ENCODE measurements at places on chromosomes 3 and 15. TPM values are rescaled to one million over a fixed set of nuclear protein-coding genes. Genes with fewer than 3 reads are reported as not detected.
A peak's percentile ranks its signal among the peaks of the same experiment; 100 is the strongest.

Gene ZNF592
- total RNA-seq: 36.1 TPM

Gene GREM1
- not detected for total RNA-seq

Gene ZNF662
- total RNA-seq: 7.7 TPM

DNA sequence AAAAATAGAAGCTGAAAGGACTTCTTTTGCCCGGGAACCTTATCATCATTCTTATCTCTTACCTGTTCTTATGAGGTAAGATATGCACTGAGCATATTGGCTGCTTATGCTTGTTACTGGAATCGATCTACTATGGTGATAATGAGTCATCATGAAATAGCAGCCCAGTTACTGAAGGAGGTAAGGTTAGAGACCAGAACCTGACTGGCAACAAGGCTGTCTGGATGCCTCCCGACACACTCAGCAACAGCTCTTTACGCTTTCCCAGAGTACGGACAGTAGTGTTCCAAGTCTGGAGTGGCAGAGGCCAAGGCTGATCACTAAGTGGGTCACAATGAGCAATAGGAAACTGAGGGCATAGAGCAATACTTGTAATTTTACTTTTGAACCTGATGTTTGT is 314.1 kb downstream of the NLGN1 start:
- no peak for DNase-seq

Gene COL8A1
- total RNA-seq: 459 TPM

DNA sequence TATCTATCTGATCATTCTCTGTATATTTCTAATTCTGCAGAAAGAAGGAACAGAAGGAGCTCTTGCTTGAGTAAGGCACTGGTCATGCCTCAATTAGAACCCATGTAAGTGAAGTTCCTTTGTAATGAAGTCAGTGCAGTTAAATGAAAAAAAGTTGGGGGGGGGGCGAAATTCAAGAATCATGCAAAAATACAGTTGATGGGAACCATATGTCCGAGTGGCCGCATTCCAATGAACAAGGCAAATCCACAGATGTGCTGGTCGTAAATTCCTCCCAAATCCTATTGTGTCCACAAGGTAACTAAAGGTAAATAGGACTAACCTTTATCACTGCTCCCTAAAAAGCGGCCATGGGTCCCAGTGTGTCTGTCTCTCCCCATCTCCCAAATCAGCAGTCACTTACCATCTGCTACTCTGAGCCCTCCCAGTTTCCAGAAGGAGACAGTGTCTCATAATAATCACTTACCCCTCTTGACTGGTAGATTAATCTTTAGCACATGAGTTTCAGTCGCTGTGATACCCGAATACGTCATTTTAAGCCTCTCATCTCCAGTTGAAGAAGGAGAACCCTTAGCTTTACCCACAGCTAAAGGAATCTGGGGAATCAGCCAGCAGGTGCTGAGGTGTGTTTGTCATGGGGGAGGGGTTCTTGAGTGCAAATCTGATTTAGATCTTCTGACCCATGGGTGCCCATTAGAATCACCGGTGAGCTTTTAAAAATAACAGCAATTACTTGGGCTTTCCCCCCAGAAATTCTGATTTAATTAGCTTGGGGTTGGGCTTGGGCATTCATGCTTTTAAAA is 56.3 kb upstream of the EPHB3 start:
- DNase-seq: no peak

- DNase-seq: no peak
These were observed 27.7 kb upstream of the IL20RB start for GRCh38 chr3:136929977-136930670.

Gene NAALADL2
- total RNA-seq: 5.9 TPM

GRCh38 chr15:83476708-83477107 is 29.6 kb downstream of the SH3GL3 start:
- DNase-seq: no peak

DNA sequence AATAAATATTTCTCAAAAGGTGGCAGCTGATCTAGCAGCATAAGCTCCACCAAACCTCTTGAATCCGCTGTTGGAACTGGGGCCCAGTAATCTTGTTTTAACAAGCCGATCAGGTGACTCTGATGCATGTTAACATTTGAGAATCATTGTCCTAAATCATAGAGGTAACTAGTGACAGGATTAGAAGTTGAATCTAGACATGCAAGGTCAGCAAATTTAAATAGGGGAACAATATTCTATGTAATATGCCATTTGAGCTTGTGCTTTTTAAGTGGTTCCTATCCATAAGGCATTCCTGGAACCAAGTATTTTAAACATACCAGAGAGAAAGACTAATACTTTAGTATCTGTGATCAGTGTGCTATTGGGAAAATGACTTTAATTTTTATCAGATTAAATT is 412.8 kb downstream of the PYDC2 start:
- DNase-seq: no peak

GRCh38 chr3:56754741-56755417 is 46.9 kb downstream of the ARHGEF3 start:
- no peak for DNase-seq

Gene C3orf85
- total RNA-seq: not detected

DNA sequence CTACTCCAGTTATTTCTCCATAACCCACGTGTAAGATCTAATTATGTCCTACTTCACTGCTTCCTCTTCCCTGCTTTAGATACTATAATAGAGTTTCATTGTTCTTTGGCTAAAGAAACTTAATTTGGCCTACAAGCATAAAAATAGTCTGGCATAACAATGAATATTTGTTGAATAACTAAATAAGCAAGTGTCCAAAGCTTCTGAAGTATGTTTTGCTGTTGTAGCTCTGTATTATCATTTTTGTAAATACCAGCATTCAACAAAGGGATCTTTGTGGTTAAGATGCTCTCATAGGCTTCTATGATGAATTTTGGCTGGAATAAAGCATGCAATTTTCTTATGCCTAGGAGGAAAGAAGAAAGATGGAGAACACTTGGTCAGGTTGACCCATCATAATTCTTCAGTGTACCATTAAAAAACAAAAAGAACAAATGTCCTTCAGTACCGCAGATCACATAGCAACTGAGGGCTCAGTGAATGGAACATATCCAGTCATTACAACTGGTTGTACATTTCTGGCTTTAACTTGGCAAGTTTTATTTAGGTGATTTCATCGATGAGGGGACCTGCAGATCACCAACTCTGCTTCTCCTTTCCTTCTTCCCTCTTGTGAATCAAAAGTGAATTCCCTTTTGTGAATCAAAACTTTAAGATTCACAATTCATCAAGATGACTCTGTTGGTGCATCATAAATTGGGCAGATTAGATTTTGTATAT is 465.9 kb upstream of the TGFBR2 start:
- no peak for DNase-seq

DNA sequence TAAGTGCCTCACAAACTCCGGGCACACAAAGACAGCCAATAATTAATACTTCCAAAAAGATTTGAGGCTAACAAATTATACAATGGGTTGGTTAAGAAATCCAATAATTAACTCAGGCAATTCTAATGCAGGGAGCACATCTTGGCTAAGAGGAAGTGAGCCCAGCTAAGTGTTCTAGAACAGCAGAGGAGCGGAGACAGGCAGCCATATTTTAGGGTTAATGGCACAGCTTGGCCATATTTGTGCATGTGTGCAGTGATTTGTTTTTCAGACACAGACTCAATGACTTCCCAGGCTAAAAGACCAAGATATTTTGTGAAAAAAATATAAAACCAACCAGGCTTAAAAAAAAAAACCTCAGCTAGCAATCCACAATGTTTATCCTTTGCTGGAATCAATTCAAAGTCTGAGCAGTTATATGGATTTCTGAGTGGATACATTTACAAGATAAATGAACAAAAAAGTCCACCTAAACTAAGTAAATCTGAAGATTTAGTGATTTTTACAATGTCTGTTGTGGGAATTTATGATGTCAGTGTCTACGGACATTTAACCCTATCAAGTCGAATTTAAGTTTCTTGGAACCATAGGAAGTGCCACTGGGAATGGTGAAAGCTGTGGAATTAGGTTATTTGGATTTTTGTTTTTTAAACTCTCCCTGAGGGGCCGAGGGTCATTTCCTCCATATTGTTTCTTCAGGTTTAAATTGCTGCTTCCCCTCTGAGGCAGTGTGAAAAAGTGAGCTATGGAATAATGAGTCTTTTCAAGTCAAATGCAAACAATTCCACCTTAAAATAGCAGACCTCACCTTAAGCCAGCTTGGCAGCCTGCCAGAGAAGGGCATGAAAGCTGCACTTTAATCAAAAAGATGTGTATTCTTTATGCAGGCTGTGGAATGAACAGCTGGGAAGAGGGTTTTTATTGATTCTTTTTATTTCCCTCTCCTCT is 413.7 kb upstream of the TBL1XR1 start:
- DNase-seq: no peak

DNA sequence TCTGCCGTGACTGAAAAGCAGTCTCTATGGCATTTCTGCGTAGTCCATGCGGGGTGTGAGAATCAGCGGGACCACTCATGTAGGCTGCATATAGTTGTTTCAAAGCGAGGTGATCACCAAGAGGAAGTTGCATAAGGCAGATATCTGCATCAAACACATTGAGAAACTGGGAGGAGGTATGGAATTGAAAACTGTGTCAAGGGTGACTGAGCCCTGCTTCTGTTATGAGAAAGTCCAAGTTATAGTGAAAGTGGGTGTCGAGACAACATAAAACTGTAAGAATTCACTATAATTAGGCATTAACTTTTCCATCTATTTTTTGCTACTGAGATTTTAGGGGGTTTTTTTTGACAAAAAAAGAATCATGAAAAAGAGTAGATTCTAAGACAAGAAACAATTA is 109.3 kb downstream of the ZIC1 start:
- no peak for DNase-seq

DNA sequence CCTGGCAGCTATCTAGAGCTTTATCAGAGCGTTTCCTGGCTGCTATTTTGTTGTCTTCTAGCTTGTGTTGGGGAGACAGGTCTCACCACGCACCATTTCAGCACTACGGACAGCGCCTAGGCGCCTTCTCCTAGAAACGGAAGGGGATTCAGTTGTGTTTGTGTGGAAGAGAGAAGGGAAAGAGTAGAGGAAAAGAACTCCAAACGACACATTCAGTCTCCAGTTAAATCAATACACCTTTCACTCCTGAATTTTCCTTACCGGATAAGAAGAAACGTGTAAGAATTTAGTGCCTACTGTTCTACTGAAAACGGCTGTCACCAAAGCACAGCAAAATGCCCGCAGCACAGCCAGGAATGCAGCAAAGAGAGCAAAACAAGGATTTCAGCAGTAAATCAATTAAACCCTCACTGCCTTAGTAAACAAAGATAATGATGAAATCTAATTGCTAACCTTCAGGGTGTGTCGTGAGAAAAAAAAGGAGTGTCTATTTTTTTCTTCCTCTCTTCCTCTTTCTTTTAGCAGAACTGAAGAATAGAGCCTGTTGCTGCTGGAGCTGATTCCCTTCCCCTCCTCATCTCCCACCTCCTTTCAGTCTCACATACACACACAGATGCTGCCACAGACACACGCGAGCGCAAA is 412 bp upstream of the CTXN2 start:
- peak; percentile 75 for DNase-seq

GRCh38 chr15:69592954-69593353 is 140.3 kb downstream of the RPLP1 start:
- DNase-seq: no peak

DNA sequence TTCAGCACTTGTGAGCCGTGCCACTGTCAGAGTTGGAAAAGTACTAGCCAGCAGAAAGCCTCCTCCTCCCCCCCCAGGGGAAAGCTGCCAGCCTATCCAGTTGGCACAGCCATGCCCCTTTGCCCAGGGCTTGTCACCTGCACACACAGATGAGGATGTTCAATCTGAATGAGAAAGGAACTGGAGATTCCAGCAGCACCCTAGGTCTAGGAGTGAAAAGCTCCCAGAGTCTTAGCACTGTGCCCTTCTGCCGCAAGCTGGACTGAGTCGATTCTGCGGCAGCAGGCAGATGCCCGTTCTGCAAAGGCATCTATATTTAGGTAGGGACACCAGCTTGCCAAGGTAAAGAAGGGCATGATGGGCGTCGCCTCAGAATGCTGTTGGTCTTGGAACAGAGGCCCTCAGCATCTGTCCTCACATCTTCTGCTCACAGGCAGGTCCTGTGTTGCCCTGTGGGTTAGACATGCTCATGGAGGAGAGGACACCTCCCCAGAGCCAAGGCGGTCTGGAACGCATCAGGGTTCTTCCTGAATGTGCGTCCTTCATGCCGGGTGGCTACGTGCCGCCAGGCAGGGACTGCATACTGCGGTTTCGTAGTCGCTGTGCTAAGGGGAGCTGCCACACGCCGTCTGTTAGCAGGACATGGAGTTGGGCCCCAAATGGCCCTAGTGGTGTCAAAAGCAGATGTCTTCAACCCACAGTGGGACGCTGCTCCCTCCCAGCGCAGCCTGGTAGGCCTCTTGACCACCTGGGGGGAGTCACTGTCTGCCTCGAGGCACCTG is 109.5 kb downstream of the VGLL4 start:
- DNase-seq: no peak

- DNase-seq: no peak
These were observed 74.6 kb downstream of the ZBTB20 start for GRCh38 chr3:115072265-115073021.

DNA sequence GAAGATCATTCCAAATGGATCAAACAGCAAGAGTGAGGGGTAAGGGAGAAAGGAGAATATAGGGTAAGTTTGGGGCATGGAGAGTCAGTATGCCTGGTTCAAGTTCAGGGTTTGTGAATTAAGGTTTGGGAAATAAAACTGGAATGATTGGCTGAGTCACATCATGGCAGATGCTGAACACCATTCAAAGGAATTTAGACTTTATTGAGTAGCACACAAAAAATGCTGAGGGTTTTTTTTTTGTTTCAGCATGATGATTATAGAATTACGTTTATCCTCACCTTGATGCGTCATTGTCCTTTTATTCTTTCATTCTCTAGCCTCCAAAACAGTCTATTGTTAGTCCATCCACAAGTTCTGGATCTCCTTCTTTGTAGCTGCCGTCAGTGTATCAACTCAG is 220.0 kb upstream of the UMPS start:
- DNase-seq: no peak

DNA sequence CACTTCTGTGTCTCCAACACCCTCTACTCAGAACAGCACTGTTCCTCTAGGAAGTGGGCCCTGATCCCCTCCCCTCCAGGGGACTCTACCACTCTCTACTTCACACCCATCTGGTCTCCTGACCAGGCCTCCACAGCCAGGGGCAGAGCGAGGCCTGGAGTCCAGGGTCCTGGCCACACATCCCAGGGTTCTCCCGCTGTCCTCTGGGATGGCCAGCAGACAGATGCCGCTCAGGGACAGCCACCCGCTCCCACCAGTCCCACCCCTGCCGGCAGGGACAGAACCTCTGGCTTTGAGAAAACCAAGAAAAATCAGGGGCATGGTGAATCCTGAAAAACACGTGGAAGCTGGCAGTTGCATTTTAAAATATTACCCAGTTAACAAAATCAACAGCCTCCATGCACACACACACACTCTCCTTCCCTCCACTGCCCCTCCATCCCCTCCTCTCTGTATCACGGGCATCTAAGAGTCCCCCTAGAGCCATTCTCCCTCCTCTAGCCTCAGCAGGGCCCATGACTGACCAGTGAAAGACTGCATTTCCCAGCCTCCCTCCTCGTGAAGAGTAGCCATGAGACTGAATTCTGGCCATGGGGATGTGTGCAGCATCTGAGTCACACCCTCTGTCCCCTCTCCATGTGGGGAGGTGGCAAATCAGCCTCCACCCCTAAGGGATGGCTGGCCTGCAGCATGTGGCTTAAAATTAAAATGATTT is 32.1 kb upstream of the IQSEC1 start:
- no peak for DNase-seq

GRCh38 chr15:40759961-40760360 is 3.9 kb upstream of the GCHFR start:
- no peak for DNase-seq

Gene NLGN1
- total RNA-seq: 5.2 TPM

Gene COL6A5
- not detected for total RNA-seq

- DNase-seq: no peak
These were observed 237.7 kb downstream of the NR1D2 start for GRCh38 chr3:24182756-24183155.

Gene IGSF11
- total RNA-seq: not detected
